Dermis blood vessel endothelial cell (primary cell): ENCODE measurements at places on chromosomes 6 and 20.

GRCh38 chr6:100281471-100281901 lies 183.2 kb downstream of the SIM1 start:
- DNase-seq, result peak; percentile 18

- DNase-seq, result no peak
Measured at GRCh38 chr6:21829126-21829525, 235.6 kb downstream of the SOX4 start.

- peak; percentile 33 for DNase-seq
Measured at GRCh38 chr20:43981540-43981939, 66.9 kb downstream of the TOX2 start.

DNA sequence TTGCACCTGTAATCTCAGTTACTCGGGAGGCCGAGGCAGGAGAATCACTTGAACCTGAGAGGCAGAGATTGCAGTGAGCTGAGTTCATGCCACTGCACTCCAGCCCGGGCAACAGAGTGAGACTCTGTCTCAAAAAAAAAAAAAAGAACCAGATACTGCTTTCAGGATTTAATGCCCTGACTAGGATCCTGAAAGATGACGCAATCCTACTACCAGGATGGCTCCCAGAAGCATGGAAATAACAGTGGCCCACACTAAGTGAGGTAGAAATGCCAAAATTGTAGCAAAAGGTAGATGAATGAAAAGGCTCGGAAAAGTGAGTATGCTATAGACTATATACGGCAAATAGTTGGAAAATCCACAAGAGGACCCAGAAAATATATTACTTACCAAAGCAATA lies 23.8 kb upstream of the KHDC1 start:
- no peak for DNase-seq

DNA sequence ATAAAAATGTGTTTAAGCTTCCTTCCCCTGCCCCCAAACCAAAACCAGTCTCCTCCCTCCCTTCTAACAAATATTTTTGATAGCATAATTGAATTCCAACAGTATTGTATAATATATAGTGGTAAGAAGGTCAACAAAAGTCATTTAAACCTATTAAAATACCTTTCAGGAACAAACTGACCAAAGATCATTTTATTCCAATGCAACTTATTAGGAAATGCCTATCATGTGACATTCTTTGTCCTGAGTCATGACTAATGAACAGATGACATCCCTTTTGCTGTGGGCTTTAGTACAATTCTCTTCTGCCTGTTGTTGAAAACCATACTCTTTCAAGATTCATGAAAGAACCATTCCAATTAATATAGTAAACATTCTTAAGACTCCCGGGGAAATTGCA lies 51.5 kb upstream of the TRAF3IP2 start:
- peak; percentile 83 for DNase-seq

DNA sequence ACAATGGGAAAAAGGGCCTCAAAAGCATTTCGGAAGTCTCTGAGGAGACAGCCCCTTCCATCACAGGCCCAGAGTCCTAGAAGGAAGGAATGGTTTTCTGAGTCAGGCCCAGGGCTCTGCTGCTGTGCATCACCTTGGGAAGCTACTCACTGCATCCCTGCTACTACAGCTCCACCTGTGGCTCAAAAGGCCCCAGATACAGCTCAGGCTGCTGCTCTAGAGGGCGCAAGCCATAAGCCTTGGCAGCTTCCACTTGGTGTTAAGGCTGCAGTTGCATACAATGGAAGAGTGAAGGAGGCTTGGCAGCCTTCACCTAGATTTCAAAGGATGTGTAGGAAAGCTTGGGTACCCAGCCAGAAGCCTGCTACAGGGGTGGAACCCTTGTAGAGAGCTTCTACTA lies 54.8 kb downstream of the MEI4 start:
- DNase-seq, result no peak
